ENCODE measurements at places on chromosomes 3 and 15. TPM values are rescaled to one million over a fixed set of nuclear protein-coding genes. Genes with fewer than 3 reads are reported as not detected.

- DNase-seq, result no peak
Observed at GRCh38 chr3:173440514-173440913, 43.0 kb downstream of the NLGN1 start.

DNA sequence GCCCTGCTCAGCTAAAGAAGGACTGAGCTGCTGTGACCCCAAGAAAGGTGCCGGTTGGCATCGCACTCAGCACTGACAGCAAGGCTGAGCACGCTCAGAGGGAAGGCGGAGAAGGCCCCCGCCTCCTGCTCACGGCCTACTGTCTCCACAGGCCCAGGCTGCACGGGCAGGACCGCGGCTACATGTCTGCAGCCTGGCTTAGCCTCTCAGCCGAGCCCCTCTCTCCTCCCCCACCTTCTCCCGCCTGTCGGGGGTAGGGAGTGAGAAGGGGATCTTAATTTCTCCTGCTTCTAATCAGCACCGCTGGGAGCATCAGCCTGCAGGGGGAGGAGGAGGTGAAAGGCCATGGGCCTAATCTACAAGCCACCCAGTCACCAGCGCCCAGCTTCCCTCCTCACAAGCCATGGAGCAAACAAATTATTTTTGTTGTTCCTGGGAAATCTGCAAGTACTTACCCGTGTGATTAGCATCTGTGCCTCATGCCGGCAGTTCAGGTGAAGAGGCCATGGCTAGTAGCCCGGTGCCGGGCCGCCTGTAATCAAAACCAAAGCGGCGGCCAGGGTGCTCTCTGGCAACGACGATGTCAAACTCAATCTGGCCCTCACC lies 68.1 kb downstream of the EPHB3 start:
- no peak for DNase-seq

GRCh38 chr3:179000659-179001058 lies 71.0 kb downstream of the ZMAT3 start:
- DNase-seq, result no peak

DNA sequence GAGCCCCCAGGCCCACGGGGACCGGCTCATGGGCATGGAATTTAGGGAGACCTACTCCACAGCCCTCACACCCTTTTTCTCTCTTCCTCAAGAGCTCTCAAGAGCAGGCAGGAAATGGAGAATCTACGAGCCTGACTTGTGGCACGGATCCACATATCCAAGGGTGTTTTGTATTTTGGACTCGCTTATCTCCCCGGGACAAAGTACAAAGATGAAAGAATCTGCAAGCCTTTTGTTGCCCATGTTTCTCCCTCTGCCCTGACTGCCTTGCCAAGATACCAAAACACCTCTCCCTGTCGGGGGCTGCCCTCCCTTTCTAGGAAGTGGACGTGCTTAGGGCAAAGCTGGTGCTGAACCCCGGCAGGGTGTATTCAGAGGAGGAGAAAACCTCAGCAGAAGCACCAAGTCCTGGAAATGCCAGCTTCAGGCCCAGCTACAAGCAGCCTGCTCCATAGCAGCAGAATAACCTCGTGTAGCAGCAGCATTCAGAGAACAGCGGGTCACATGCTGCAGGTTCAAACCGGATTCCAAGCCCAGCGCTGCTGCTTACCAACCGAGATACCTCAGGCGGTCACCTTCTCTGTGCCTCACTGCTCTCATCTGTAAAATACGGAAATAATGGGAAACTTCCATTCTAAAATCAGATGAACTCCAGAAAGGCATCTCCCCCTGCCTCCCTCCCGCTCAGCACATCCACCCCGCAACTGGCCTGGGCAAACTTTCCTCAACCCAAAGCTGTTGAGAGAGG lies 35.2 kb downstream of the DNASE1L3 start:
- DNase-seq, result peak; percentile 87

GRCh38 chr3:50242851-50243542 lies 7.0 kb downstream of the GNAI2 start:
- DNase-seq, result no peak

- DNase-seq, result peak; percentile 86
Observed at GRCh38 chr3:195909644-195910498, 1.5 kb upstream of the TNK2 start.

GRCh38 chr3:53069422-53070068 lies 23.7 kb upstream of the SFMBT1 start:
- DNase-seq, result no peak

DNA sequence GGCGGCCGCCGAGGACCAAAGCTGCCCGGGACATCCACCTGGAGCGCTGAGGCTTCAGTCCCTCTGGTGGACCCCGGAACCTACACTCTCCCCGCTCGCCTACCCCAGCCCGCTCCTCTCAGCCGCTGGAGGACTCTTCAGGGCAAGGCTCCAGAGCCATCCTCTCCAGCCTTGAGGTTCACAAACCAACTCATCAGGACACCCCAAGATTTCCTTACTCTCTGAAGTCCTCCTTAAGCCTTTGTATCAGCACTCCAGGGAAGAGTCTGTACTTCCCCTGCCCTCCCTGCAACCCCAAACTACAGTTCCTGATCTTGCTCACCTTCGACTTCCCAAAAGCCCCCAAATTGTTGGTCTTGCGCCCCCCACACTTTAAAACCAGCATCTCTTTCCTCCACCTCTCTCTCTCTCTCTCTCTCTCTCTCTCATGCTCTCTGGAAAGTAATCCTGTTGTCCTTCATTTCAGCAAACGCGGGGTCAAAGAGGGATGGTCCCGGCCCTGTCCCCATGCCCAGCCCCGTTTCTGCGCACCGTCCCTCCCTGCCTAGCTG lies 438 bp downstream of the THBS1 start:
- DNase-seq, result no peak

- no peak for DNase-seq
Observed at GRCh38 chr3:38313695-38314094, 31.6 kb downstream of the SLC22A14 start.

- no peak for DNase-seq
Observed at GRCh38 chr15:72135719-72136118, 17.5 kb downstream of the SENP8 start.

DNA sequence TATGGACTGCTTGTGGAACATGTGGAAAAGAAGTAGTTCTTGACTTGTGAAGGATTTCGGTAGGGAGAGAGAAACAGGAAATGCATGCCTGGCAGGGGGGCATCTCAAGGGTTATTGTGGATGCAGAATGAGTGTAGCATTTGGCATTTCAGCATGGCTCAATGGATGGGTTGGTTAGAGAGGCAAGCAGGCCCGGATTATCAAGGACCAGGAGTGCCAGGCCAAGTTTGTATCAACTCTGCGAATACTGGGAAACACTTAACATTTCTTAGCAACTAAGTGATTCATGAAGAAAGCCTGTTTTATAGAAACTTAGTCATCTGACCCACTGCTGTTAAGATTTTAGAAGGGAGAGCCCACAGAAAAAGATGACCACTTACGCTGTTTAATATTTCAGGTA lies 33.6 kb downstream of the KIF15 start:
- DNase-seq, result no peak

- no peak for DNase-seq
Observed at GRCh38 chr15:98063871-98064270, 103.4 kb downstream of the ARRDC4 start.

- DNase-seq, result no peak
Observed at GRCh38 chr15:70266412-70267121, 168.8 kb upstream of the TLE3 start.

DNA sequence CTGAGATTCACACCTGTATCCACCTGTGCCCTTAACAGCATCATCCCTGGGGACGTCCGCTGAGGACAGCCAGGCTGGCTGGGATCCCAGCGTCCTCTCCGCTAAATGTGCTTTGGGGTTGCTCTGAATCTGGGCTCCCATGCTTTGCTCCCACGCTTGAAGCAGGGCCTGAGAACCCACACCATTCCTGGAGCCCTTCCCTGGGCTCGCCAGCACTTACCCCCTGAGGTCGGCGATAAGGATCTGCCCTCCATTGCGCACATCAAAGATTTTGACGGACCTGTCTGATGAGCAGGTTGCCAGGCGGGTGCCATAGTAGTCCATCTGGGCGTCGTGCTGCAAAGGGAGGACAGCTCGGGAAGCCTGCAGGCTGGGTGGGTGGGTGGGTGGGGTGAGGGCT lies 5.8 kb downstream of the SEC13 start:
- DNase-seq, result no peak

DNA sequence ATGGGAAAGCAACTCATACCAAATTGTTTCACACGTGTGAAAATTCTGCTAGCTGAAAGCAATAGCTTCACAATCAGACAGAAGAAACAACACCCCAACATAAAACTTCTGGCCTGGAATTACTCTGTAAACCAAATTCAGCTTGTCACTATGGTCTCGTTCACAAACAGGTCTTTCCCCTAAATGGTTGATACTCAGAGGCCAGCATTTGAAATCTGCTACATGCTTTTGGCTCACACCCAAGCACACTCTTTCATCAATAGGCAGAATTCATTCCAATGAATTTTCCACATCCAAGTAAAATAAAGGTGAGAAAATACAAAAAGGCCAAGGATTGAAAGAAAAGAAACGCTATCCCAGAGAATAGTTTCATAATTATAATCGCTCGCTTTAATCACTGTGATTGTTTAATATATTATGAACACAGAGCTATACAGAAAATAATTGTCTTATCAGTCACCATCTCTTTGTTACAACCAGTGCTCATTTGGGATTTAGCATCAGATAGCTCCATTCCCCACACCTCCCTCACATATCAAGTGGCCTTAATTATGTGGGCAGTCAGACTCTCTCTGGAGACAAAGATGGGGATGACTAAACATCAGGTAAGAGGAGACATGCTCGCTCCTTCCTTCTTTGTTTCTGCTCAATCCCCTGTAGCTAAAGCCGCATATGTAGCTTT lies 503.8 kb upstream of the ARRDC4 start:
- no peak for DNase-seq

DNA sequence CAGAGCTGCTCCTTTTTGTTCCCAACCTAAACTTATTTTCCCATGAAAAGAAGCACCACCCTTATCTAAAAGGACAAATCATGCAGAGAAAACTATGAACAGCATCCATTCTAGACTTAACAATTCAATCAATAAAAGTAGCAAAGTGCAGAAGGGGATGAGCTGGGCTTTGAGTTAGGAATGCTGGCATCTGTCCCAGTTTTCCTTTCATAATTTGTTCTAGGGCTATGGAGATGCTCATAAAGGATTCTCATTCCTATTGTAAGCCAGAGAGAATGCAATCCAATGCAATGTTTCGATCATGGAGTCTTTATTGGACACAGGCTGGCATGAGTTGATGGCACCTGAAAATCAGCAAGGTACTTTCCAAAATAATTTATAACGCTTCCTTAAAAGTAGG lies 330.6 kb downstream of the VPS13C start:
- no peak for DNase-seq

DNA sequence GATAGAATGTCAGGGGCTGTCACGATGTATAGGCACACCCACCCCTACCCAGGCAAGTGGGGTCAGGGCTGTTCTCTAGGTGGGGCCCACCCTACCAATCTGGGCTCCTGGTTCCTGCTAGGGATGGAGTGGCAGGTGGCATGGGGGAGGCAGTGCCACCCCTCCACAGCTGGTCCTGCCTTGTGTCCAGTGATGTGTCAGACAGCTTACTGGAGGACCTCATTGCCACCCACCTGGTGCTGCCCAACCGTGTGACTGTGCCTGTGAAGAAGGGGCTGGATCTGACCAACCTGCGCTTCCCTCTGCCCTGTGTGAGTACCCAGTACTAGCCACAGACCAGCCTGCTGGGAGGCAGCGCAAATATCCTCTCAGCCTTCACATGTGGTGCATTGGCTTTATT lies 27.5 kb downstream of the ESYT3 start:
- peak; percentile 7 for DNase-seq

GRCh38 chr15:92205255-92205739 lies 188.4 kb upstream of the ST8SIA2 start:
- peak; percentile 41 for DNase-seq

GRCh38 chr15:41494190-41494921 lies 682 bp downstream of the ITPKA start:
- peak; percentile 81 for DNase-seq

- DNase-seq, result no peak
Observed at GRCh38 chr3:34035775-34036174, 237.3 kb downstream of the PDCD6IP start.

DNA sequence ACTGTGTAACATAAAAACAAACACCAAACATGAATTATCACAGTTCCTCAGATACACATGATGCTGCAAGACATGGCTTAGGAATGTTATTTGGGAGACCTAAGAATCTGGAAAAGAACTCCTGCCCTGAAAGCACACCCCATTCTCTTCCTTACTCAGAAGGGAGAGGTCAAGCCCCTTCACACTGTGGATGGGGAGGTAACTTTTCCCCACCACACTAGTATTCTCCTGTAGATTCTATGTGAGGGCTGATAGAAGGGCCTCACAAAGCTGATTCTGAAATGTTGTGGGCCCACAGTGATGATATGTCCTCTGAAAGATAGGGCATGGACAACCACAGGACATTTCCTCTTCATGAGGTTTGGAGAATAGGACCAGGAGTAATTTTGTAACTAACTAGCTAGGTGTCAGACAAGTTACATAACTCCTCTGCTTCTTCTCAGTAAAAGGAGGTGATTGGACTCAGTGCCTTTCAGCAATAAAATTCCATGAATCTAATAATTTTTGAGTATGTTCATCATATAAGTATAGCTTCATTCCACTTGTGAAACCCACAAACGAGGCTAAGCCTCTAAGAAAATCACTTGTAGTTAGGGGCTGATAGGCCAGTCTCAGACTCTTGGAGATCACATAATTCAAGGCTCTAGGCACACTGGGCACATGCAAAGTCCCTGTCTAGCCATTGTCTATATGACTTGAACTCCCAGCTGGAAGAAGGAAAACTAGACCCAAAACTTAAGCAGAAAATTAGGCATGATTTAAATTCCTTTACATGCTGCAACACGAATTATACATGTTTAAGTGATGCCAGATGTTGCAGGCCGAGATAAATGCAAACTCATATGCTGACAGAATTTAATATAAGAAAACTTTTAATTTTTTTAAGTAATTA lies 7.5 kb downstream of the PTX3 start:
- no peak for DNase-seq

DNA sequence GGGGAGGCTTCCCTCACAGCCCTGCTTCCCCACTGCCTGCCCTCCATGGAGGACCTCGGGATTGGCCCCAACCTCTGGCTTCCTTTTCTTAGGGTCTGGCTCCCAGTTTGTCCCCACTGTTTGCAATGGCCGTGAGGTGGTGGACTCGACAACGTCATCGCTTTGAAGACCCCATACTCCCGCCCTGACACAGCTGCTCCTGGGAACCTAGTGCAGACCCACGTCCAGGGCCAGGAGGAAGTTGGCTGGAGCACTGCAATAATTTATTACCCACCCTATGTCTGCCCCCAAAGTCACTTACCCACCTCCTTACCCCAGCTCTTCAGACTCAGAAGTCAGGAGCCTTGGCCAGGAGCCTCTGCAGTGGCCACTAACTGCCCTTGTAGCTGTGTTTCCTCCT lies 11.1 kb downstream of the GRM2 start:
- no peak for DNase-seq

- DNase-seq, result no peak
Observed at GRCh38 chr3:114449271-114450007, 155.6 kb downstream of the TIGIT start.

GRCh38 chr15:69668039-69668705 lies 215.6 kb downstream of the RPLP1 start:
- no peak for DNase-seq

The CCR1 gene
- 2.9 TPM for total RNA-seq

The TBC1D2B gene
- total RNA-seq, result 18.3 TPM

The TTLL13 gene
- not detected for total RNA-seq

The GP5 gene
- 0.25 TPM for total RNA-seq

The RTF1 gene
- 40.8 TPM for total RNA-seq

The RASL12 gene
- 6.0 TPM for total RNA-seq

The TM4SF18 gene
- not detected for total RNA-seq

The BBX gene
- total RNA-seq, result 2.6 TPM

The CERS3 gene
- not detected for total RNA-seq

The FEZF2 gene
- total RNA-seq, result not detected

The LRRC34 gene
- not detected for total RNA-seq

The CCR8 gene
- total RNA-seq, result not detected

The COX5A gene
- 318 TPM for total RNA-seq

The RGMA gene
- total RNA-seq, result 4.5 TPM

The SLC22A14 gene
- total RNA-seq, result 0.14 TPM
